ENCODE measurements at places on chromosomes 1 and 21.
A peak's percentile ranks its signal among the peaks of the same experiment; 100 is the strongest.

DNA sequence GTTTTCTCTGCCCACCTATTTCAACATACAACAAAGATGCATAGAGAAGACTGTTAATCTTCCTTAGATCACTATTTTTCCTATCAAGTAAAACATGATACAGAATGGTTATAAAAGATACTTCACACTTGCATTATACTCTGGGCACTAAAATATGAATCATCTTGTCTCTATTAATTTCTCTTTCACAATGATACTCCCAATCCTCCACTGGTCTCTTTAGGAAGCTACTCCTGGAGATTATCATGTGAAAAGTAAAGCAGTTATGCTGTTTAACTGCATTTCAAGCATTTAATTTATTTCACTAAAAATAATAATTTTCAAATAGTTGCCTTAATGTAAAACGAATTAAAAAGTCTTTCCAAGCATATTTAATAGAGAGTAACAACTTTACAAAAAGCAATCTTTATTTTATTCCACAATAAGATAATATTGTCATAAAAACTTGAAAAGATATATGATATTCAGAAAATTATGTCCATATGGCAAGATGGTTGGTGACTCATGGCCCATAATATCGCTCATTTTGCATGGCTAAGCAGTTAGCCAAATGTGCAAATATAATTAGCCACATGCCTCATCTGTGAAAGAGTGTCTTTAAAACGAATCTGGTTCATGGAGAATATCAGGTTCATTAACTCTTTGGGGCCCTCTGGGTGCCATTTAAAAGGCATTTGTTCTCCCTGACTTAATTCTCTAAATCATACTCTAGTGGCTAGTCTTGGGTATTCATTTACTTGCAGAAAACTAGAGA is 1569.0 kb upstream of the B3GALT2 start:
- no peak overlapping the region for H3K27ac ChIP-seq
- no peak overlapping the region for H3K4me3 ChIP-seq
- no peaks in the 10 kb centered on the region for H3K36me3 ChIP-seq
- no peaks in the 10 kb centered on the region for H3K4me1 ChIP-seq
- DNase-seq, result no peak
- H3K27me3 ChIP-seq, result no peaks in the 10 kb centered on the region

GRCh38 chr1:154883919-154884868 is 14.1 kb upstream of the KCNN3 start:
- DNase-seq, result no peak
- H3K27me3 ChIP-seq, result peaks cover 73% of the 10 kb centered on the region
- H3K4me3 ChIP-seq, result no peak overlapping the region
- peaks cover 6% of the 10 kb centered on the region for H3K4me1 ChIP-seq
- H3K36me3 ChIP-seq, result no peaks in the 10 kb centered on the region

- peak overlapping the region; percentile 100 for H3K27ac ChIP-seq
- no peaks in the 10 kb centered on the region for H3K27me3 ChIP-seq
- no peak for DNase-seq
Measured at GRCh38 chr1:244968471-244968871, 104.1 kb upstream of the HNRNPU start.

- no peaks in the 10 kb centered on the region for H3K27me3 ChIP-seq
- H3K36me3 ChIP-seq, result no peaks in the 10 kb centered on the region
- no peaks in the 10 kb centered on the region for H3K4me1 ChIP-seq
- no peak overlapping the region for H3K27ac ChIP-seq
Measured at GRCh38 chr1:193388165-193388564, 201.8 kb upstream of the B3GALT2 start.

GRCh38 chr1:155834296-155834926 is 22.6 kb downstream of the GON4L start:
- H3K4me3 ChIP-seq, result no peak overlapping the region
- no peak overlapping the region for H3K27ac ChIP-seq
- H3K27me3 ChIP-seq, result no peaks in the 10 kb centered on the region
- no peak for DNase-seq
- peaks cover 6% of the 10 kb centered on the region for H3K36me3 ChIP-seq

DNA sequence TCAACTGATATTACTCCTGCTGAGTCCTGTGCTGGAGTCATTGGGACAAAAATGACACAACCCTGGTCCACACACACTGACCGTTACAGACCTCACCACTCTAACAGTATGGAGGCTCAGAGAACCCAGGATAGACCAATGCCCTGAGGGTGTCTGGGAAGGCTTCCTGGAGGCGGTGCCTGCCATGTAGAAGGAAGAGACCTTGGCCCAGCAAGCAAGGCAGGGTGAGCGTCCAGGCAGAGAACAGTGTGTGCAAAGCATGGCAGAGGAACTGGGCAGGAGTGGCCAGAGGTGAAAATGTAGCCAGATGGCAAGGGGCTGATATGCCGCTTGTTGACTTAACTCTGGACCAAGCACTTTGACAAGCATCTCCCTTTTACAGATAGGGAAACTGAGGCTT is 85.5 kb downstream of the VWA5B1 start:
- H3K27me3 ChIP-seq, result peaks cover 14% of the 10 kb centered on the region
- no peak overlapping the region for H3K27ac ChIP-seq
- DNase-seq, result no peak
- H3K36me3 ChIP-seq, result no peaks in the 10 kb centered on the region
- H3K4me1 ChIP-seq, result peaks cover 19% of the 10 kb centered on the region
